ENCODE measurements at places on chromosomes 7 and 10.

- DNase-seq = no peak
Measured at GRCh38 chr10:69434169-69434568, 17.1 kb upstream of the TSPAN15 start.

GRCh38 chr7:113008755-113009154, 77.9 kb downstream of the GPR85 start:
- no peak for DNase-seq

GRCh38 chr7:45174328-45174610, 16.7 kb downstream of the RAMP3 start:
- DNase-seq = peak; percentile 6

DNA sequence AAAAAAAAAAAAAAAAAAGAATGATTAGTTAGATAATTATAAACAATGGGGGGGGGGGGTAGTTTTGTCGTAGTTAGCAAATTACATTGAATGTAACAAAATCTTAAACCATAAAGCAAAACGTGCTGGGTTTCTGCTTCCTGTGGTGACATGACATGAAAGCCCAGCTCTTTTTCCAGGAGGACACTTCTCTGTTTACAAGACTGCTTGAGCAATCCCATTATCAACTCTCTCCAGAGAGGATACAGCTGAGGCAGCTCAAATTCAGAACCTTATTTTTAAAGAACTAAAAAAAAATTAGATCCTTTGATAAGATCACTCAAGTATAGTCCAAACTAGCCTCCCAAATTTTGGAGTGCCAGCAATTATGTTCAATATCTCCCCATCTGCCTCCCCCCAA, 58.6 kb downstream of the ADRB1 start:
- no peak for DNase-seq

DNA sequence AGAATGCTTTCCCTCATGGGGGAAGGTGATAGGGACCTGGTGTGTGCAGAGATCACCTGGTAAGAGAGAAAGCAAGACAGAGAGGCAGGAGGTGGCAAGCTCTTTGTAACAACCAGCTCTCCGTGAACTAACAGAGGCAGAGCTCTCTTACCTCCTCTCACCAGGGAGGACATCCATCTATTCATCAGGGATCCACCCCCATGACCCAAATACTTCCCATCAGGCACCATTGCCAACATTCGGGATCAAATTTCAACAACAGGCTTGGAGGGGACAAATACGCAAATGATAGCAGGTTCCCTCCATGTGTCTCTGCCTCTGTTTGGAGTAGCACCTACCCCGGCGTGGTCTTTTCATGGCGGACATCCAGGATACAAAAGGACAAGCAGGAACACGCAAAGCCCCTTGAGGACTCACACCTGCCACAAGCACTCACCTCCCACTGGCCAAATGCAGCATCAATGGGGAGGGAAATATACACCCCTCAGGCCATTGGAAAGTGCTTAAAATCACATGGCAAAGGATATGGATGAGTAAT, 431.2 kb upstream of the AUTS2 start:
- no peak for DNase-seq

DNA sequence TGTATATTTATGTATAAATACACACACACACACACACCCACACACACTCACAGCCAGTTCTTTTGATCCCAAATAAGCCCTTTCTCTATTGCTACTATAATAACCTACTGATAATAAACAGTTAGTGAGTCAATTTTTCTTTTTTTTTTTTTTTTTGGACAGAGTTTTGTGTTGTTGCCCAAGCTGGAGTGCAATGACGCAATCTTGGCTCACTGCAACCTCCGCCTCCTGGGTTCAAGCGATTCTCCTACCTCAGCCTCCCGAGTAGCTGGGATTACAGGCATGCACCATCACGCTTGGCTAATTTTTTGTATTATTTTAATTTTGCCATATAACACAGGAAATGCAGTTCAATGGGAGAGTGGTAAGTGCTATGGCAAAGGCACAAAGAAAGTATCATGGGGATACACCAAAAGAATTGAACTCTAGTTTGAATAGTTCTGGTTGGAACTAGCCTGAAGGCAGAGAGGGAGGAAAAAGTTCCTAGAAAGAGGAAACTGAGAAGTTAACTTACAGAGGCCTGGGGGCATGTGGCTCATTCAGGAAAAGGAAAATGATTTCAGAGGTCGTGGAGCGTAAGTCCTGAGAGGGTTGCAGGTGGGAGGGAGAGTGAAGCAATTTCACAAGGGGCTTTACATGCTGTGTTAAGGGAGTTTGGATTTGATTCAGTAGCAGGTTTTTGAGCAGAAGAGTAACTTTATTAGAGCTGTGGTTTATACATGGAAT, 44.4 kb upstream of the JCAD start:
- DNase-seq = no peak

- no peak for DNase-seq
Measured at GRCh38 chr7:553636-554111, 34.0 kb upstream of the PDGFA start.

GRCh38 chr7:2452074-2452507, 24.1 kb downstream of the GRIFIN start:
- DNase-seq = no peak

DNA sequence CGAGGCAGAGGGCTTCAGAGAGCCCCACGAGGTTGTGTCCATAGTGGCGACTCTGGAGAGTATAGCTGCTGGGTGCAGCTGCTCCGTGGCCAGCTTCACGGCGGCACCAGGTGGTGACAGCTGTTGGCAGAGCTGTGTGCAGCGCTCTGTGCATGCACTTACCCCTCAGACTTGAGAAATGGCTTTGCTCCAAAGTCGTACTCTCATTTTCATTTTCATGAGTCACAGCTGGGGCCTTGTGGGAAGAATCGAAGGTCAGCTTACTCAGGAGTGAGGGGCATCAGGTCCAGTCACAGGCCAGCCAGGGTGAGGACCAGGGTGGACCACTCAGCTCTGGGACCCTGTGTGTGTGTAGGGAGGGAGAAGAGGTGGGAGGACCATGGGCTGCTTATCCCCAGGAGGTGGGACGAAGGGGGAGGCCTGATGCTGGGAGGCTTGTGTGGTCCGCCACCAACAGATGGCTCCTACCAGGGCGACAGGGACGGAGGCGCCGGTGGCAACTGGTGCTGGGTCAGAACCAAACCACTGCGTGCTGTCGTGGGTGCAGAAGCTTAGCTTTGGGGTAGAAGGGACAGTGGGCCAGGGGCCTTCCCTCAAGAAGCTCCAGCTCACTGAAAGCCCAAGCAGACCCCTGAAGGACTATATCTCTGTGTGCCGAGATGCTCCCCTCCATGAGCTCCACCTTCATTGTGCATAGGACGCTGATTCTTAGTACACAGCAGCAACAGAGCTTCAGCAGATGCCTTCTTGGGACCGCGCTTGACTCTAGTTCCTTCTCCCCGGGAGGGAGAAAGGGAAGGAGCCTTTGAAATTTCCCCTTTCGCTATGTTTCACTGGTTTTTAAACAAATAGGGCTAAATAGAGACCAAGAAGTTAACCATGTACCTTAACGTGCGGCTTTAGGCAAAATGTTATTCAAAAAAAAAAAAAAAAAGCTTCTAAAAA, 225.0 kb downstream of the CELF2 start:
- peak; percentile 83 for DNase-seq
